ENCODE measurements at places on chromosomes 7 and 10. TPM values are rescaled to one million over a fixed set of nuclear protein-coding genes. Genes with fewer than 3 reads are reported as not detected.

GRCh38 chr10:14153570-14154055 is 177.1 kb downstream of the FRMD4A start:
- no peak for DNase-seq

DPP6 gene
- total RNA-seq: 7.9 TPM

GRCh38 chr10:116737627-116738327 is 4.6 kb downstream of the HSPA12A start:
- no peak for DNase-seq

PRSS1 gene
- total RNA-seq: not detected

C7orf33 gene
- total RNA-seq: not detected

EPC1 gene
- 148 TPM for total RNA-seq

C7orf57 gene
- total RNA-seq: not detected

DNA sequence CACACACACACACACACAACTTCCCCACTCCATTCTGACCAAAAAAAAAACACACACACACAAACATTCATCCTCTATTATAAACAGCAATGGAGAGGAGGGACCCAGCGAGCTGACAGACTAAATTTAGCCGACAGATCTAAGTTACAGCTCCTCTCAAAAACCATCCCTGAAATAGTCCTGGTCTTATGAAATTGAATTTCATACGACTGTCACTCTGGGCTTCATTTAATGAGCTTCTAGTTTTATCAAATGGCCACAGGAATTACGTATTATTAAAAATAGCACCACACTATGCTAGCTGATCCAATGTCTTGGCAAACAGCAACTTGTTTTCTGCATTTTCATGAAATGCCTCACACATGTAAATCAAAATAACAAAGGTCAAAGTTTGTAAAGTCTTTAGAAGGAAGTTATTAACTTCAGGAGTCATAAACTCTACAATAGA is 131.3 kb upstream of the ASAH2 start:
- DNase-seq: no peak

DNA sequence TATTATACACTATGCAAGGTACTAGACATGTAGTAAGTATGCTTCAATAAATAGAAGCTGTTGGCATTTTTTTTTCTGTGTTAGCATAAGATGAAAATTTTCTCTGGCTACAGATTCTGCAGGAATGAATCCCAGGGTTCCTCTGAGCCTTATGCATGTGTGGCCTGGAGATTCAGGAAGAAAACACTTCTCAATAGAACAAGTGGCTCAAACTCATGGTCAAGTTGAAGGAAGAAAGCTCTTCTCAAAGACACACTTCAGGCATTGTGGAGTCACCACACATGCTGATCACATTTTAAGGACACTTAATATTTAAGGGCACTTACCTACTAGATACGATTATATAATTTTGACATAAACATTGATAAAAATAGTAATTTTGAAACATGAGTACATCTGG is 19.5 kb downstream of the DNAH11 start:
- no peak for DNase-seq

DNA sequence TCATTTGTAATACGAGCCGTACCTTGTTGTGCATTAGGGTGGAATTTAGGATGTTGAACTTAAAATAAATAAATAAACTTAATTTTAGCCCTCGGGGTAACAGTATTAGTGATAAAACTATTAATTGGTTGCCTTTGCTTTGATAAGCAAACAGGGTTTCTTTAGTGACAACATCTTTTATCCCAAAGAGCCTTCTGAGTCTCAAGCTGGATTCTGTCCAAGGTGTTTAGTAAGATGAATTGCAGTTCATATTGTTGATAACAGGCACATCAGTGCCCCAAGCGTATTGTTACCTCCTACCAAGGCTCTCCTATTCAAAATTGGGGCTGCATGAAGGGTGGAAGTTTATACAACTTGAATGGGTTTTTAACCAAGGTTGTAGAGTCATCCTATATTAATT is 144.4 kb upstream of the CELF2 start:
- no peak for DNase-seq

FAM25G gene
- total RNA-seq: not detected

GRCh38 chr10:101134299-101135127 is 3.4 kb downstream of the TLX1 start:
- no peak for DNase-seq

GRCh38 chr7:52565974-52566373 is 469.5 kb upstream of the POM121L12 start:
- DNase-seq: no peak

ACSL5 gene
- total RNA-seq: 91.6 TPM

DNA sequence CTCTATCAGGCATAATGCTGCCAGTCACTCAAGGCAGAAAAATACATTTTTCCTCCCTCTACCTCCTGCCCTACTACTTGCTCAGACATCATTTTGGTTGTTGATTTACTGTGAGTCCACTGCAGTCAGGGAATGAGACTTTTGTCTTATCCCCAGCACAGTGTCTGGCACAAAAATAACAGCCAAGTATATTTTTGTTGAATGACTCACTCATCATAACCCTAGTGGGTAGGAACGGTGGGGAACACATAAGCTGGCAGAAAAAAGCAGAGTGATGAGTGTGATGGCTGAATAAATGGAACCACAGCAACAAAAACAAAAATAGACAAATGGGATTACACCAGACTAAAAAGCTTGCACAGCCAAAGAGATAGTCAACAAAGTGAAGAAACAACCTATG is 65.8 kb upstream of the LAMB4 start:
- DNase-seq: no peak

- no peak for DNase-seq
Observed at GRCh38 chr10:29590915-29591650, 43.7 kb downstream of the SVIL start.

Data from transverse colon (tissue), 4 donors.